NCI-H2081 treated with DMSO at 0.1 percent for 48 hours (cell line): ENCODE measurements at places on chromosomes 16 and 17.

DNA sequence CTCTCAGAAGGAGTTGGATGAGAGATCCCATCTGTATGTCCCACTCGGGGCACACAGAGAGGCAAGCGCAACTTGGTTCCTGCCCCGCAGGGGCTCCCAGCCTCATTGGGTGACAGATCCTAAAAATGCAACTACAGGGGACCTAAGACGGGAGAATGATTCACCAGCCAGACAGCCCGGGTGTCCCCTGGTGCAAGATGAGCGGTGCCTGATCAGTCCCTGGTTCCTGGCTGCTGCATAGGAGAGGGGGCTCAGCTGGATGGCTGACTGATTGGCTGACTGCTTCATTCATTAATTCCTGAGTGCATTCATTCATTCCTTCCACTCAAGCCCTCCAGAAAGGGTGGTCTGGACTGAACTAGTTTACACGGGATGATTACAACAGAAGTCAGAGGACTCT is 22.0 kb downstream of the WNT3 start:
- DNase-seq: no peak

DNA sequence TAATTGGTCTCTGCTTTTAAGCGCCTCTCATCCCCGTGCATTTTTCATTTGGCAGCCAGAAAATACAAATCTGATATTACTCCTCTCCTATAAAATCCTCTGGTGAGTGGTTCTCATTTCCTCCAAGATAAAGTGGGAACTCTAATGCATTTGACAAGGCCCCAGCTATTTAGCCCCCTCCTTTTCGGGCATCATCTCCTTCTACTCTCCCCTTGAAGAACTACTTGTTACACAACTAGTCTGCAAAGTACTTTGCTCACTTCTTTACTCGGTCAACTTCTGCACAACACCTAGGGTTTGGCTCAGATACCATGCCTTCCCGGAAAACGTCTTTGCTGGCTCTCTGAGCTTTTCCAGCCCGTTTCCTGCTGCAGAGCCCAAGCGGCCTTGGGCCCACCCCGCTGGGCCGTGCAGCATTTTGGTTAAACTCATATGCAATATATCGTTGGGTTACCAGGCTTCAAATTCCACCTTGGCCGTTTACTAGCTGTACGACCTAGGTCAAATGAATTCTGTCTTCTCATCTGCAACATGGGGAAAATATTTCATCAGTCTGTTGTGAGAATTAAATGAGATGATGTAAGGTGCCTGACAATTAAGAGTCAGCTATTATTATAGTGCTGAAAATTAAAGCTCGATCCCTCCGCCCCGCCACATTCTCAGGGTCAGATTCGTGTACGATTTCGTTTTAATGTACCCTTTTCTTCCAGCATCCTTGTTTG is 883 bp upstream of the TAF15 start:
- no peak for DNase-seq

DNA sequence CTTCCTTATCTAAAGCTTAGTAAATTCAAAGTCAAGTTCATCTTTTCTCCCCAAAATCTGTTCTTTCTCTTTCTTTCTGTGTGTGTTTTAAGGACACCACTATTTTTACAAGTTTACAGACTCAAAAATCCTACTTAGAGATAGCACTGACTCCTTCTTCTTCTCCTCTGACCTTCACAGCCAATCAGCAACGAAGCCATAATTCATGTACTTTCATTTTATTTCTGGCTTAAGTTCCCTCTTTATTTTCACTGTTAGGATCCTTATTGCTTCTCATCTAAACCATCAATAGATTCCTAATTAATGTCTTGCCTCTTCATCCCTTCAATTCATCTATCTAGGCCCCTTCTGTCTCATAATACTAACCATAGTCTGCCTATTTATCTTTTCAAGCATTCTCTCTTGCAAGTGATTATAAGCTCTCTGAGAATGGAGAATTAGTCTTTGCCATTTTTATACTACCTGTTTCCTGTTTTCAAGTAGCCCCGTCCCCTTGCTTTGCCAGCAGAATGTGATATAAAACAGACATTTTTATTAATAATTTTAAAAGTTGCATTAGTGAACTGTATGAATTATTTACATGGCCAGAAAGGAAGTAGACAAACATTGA is 27.0 kb downstream of the CDC27 start:
- no peak for DNase-seq

GRCh38 chr17:17653343-17653742 is 27.9 kb upstream of the RAI1 start:
- DNase-seq: no peak

DNA sequence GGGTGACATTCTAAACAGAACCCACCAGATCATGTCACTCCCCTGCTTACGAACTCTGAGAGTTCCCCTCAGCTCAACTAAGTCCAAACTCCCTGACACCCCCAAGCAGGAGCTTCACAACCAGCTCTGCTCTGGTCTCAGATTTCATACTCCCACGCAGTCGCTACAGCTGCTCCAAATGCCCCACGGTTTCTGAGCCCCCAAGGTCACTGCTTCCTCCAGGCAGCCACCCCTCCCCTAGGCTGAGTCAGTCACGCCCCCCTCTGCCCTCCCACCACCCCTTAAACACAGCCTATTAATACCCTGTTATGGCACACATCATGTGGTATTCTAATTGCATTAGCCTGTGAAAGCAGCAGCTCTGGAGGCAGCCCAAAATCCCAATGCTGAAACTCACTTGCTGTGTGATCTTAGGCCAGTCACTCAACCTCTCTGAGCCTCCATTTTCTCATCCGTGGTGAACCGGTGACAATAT is 51.5 kb downstream of the GSG1L start:
- no peak for DNase-seq

DNA sequence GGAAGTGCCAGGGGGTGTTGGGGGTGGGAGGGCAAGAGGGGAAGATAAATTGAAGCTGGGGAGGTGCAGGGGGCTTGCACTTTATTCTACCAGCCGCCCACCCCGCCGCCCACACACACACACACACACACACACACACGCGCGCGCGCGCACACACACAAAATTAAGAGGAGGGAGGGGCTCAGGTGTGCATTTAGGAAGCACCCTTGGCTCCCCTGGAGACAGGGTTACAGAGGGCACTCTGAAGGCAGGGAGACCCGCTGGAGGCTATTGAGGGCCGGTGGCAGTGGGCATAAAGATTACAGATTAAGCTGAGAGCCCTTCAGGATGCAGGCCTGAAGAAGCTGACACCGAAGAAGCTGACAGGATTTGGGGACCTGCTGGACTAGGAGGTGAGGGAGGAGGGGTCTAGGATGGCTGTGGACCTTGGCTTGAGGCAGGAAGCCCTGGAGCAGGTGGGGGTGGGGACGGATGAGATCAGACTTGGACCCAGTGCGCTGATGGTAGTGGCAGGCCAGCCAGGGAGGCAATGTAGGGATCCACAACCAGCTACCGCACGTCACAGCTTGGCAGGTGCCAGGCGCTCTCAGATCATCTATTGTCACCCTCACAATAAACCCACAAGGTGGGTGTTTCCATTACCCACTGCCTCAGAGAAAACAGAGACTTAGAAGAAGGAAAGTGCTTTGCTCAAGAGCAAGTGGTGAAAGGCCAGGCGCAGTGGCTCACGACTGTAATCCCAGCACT is 772 bp upstream of the SAMD14 start:
- DNase-seq: no peak

DNA sequence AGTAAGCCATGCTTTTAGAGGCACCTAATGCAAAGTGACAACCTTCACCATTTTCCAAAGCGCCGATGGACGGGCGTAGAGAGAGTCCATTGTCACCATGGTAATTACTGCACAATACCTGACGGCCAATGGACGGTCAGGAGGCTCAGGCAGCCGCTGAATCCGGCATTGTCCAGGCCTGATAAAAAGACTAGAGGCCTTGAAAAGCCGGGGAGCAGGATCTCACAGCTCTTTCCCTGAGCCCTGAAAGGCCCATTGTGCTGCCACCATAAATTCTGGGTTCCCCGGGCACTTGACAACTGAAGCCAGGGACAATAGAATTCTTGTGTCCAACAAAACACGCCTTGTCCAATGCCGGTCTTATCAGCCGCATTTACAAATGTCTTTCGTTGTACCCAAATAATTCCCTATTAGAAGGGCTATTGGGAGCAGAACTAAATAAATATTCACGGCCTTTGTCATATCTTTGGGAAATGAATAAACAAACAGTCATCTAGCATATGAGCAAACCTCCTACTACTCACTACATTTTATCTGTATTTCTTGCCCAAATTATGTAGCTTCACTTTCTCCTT is 62.4 kb downstream of the CDH11 start:
- DNase-seq: no peak

- DNase-seq: no peak
These were observed 68.3 kb downstream of the SNX11 start for GRCh38 chr17:48175692-48176470.
